Breast epithelium (tissue), 4 donors: ENCODE measurements at places on chromosomes 5 and 9. TPM values are rescaled to one million over a fixed set of nuclear protein-coding genes. Genes with fewer than 3 reads are reported as not detected.

GRCh38 chr5:144125163-144125726 lies 45.2 kb downstream of the YIPF5 start:
- no peaks in the 10 kb centered on the region for H3K27me3 ChIP-seq
- no peaks in the 10 kb centered on the region for H3K36me3 ChIP-seq
- no peak overlapping the region for H3K4me3 ChIP-seq
- no peak overlapping the region for H3K27ac ChIP-seq
- no peaks in the 10 kb centered on the region for H3K4me1 ChIP-seq

BHMT2 gene
- total RNA-seq = 8.0 TPM

GRCh38 chr9:84751921-84752320 lies 82.4 kb downstream of the NTRK2 start:
- H3K36me3 ChIP-seq = no peaks in the 10 kb centered on the region
- no peaks in the 10 kb centered on the region for H3K27me3 ChIP-seq
- peak overlapping the region; percentile 65 for H3K27ac ChIP-seq
- no peak for DNase-seq

IFNA13 gene
- total RNA-seq = not detected

- no peak overlapping the region for H3K27ac ChIP-seq
- peaks cover 5% of the 10 kb centered on the region for H3K36me3 ChIP-seq
- H3K27me3 ChIP-seq = no peaks in the 10 kb centered on the region
- no peaks in the 10 kb centered on the region for H3K4me1 ChIP-seq
Observed at GRCh38 chr5:37396352-37396751, 17.2 kb downstream of the WDR70 start.

- H3K27me3 ChIP-seq = no peaks in the 10 kb centered on the region
- H3K4me3 ChIP-seq = no peak overlapping the region
- no peaks in the 10 kb centered on the region for H3K4me1 ChIP-seq
- H3K27ac ChIP-seq = no peak overlapping the region
Observed at GRCh38 chr5:178470760-178471025, 119.5 kb downstream of the COL23A1 start.

STPG3 gene
- not detected for total RNA-seq

GRCh38 chr9:121367306-121368137 lies 2.5 kb downstream of the STOM start:
- no peaks in the 10 kb centered on the region for H3K27me3 ChIP-seq
- H3K36me3 ChIP-seq = no peaks in the 10 kb centered on the region
- peak overlapping the region; percentile 99 for H3K27ac ChIP-seq
- H3K4me3 ChIP-seq = peak overlapping the region; percentile 90
- peaks cover 4% of the 10 kb centered on the region for H3K4me1 ChIP-seq
- no peak for DNase-seq

DNA sequence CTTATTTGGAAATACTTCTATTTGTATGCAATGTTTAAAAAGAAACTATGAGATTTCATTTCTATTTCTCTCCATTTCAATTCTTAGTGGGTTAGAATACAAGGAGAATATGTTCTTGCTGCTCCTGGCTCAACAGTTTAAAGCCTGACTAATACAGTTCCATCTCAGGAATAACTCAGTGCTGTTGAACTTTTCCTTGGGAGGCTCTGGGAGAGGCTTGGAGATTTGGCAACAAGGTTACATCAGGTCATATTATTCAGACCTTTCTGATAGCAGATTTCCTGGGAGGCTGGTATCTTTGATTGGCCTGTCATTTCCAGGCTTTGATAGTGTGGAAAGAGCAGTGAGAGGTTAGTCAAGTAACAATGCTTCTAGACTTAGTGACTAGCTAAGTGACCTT lies 481.7 kb upstream of the KLF4 start:
- H3K27me3 ChIP-seq = no peaks in the 10 kb centered on the region
- H3K4me3 ChIP-seq = no peak overlapping the region
- no peaks in the 10 kb centered on the region for H3K4me1 ChIP-seq
- no peak overlapping the region for H3K27ac ChIP-seq

GRCh38 chr5:91022518-91022917 lies 360.6 kb downstream of the ARRDC3 start:
- no peaks in the 10 kb centered on the region for H3K36me3 ChIP-seq
- DNase-seq = no peak
- no peak overlapping the region for H3K27ac ChIP-seq
- no peaks in the 10 kb centered on the region for H3K27me3 ChIP-seq

DNA sequence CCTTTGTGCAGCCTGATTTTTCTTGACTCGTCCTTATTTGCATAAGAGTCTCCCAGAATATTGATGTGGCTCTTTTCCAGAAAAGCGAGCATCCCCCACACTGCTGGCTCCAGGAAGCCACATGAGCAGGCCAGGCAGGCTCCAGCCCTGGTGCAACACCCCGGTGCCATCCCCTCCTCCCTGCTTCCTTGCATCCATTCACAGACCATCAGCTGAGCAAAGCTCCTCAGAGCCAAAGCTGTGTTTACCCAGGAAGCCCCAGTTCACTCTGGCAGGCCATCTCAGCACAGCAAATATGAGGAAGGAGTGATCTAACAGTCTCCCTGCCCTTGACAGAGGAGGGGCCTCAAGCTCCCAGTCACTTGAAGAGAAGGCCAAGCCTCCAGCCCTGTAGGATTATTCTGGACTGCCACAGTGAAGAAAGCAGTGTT lies 34.4 kb downstream of the INSYN2B start:
- H3K27ac ChIP-seq = peak overlapping the region; percentile 94
- H3K4me1 ChIP-seq = peaks cover 5% of the 10 kb centered on the region

- H3K4me3 ChIP-seq = no peak overlapping the region
- H3K27ac ChIP-seq = no peak overlapping the region
- no peaks in the 10 kb centered on the region for H3K27me3 ChIP-seq
- H3K36me3 ChIP-seq = no peaks in the 10 kb centered on the region
Observed at GRCh38 chr9:137057545-137057944, 3.7 kb upstream of the ENTPD2 start.

CAAP1 gene
- 26.8 TPM for total RNA-seq

DNA sequence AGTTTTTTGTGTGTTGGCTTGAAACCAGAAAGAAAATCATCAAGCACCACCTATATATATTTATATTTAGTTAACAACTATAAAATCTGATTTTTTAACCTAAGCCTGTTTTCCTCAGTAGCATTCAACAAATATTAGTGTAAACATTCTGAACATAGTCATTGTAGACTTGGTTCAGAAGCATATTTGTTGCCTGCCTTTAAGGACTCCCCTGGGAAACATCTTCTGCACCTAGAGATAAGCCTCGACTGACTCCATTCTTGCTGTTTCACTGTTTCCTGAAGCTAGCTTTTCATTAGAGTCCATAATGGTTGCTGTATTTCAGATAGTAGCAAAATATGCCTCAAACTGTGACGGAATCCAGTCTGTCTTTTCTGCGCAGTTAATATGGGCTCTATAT lies 123.5 kb downstream of the TRIO start:
- H3K4me3 ChIP-seq = no peak overlapping the region
- H3K36me3 ChIP-seq = no peaks in the 10 kb centered on the region
- DNase-seq = no peak
- no peaks in the 10 kb centered on the region for H3K27me3 ChIP-seq

DNA sequence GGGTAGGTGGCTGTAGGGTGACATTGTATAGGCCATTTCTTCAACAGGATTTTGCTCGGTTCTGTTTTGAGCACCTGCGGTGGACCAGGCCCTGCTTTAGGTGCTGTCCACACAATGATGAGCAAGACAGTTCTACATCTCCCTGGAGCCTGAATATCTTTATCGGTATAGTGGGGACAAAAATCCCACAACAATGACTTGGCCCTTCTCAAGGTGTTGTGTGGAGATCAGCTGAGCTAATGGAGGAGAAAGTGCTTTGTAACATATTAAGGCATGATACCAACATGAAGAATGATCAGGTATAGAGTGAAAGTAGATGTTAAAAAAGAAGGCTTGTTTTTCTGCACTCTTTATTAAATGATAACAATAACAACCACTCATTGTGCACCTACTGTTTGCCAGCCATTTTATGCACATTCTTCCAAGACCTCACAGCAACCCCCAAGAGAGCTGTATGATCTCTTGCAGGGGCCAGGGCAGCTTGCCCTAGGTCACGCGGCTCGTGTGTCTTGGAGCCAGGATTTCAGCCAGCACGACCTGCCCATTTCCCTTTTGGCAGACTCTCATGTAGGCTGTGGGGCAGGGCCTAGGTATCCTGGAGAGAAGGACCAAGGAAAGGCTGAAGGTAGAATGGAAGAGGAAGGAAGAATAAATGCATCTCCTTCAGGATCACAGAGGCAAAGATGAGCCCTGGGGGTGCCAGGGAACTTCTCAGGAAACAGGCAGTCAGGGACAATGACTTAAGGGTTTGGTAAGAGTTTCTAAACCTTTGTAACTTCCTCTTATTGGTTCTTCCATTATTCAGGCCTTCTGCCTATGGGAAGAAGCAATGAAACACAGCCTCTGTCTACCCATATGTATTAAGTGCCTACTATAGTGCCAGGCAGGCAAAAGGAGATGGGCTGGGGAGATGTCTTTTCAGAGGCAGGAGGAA lies 50.0 kb upstream of the PPARGC1B start:
- no peak overlapping the region for H3K4me3 ChIP-seq
- no peaks in the 10 kb centered on the region for H3K36me3 ChIP-seq
- H3K27me3 ChIP-seq = no peaks in the 10 kb centered on the region

DNA sequence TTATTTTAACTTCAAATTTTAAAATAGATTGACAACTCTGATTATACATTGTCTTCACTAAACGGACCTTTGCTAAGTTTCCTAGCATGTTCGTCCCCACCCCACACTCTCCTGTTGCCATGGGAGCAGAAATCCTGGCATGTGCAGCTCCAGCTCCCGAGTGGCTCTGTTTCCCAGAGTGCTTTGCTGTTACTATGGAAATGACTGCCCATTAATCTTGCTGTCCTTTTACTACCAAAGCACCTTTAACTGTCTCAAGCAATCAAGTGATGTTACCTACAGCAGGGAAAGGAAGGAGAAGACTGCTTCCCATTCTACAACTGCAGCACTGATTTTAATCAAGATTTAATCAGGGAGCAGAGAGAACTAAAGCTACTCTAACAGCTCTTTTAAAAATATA lies 212.0 kb upstream of the KIF2A start:
- H3K27me3 ChIP-seq = no peaks in the 10 kb centered on the region
- H3K4me1 ChIP-seq = no peaks in the 10 kb centered on the region
- no peak for DNase-seq
- H3K4me3 ChIP-seq = no peak overlapping the region
- H3K36me3 ChIP-seq = no peaks in the 10 kb centered on the region

DNA sequence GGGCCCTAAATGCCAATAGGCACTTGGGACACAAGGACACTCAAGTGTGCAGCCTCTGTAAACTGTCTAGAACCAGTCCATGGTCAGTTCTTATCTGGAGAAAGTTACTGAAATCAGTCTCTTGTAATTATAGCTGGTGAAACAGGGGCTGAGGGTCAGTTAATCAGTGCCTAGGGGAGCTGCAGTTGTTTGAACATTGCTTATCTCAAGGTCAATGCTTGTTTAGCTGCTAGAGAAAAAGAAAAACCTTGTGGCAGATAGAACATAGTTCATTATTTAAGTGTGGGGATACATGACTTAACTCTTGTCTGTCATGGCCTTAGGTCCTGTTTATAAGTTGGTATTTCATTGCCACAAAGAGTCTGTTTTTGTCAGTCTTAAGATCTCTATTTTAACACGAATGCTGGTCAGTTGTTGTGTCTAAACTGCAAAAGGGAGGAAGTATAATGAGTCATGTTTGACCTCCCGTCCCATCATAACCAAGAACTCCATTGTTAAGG lies 108.0 kb downstream of the STARD4 start:
- H3K27ac ChIP-seq = no peak overlapping the region
- H3K4me1 ChIP-seq = no peaks in the 10 kb centered on the region
- no peak for DNase-seq
- H3K36me3 ChIP-seq = no peaks in the 10 kb centered on the region
- no peaks in the 10 kb centered on the region for H3K27me3 ChIP-seq

GRCh38 chr9:4287386-4287785 lies 12.5 kb downstream of the GLIS3 start:
- H3K27me3 ChIP-seq = no peaks in the 10 kb centered on the region
- no peak for DNase-seq
- H3K4me1 ChIP-seq = no peaks in the 10 kb centered on the region
- no peak overlapping the region for H3K27ac ChIP-seq
